Progenitor cell of endocrine pancreas (in vitro differentiated cells): ENCODE measurements at places on chromosomes 4 and X.

GRCh38 chr4:56688094-56688647, 7.1 kb upstream of the HOPX start:
- no peak for DNase-seq

GRCh38 chrX:104913348-104913747, 307.1 kb downstream of the TEX13A start:
- DNase-seq, result no peak

GRCh38 chr4:189765736-189766135, 174.9 kb upstream of the FRG1 start:
- no peak for DNase-seq

GRCh38 chrX:119363391-119363790, 35.7 kb upstream of the SLC25A43 start:
- DNase-seq, result no peak
